NCI-H1092 treated with DMSO at 0.1 percent for 48 hours (cell line): ENCODE measurements at places on chromosomes 2 and 18.

DNA sequence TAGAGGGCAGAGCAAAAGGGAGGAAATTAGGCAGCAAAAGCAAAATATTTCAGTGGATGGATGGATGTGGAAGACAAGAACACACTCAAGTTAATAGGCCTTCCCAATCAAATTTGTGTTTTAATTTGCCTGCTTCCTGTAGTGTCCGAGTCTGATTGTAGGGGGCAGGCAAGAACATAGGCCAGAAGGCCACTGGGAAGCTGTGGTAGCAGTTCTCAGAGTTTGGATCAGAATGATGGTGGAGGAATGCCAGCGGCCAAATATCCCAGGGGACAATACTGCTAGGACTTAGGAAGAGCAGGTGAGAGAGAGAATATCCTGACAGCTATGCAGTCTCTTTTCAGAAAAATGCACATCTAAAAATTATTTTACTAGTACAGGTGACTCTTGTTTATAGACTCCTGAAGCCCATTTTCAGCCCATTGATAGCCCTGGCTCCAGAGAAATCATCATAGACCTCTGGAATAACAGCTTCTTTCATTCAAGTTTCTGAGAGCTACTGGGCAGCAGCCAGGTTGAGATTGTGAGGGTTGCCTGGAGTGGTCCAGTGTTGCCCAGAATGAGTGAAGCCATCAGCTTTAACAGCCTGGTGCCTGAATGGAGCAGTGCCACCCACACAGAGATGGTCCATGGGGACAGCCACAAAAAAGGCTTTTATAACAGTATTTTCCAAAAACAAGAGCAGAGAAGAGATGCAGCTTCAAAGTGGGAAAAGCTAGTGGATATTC, 19.1 kb upstream of the SERPINE2 start:
- DNase-seq: no peak

DNA sequence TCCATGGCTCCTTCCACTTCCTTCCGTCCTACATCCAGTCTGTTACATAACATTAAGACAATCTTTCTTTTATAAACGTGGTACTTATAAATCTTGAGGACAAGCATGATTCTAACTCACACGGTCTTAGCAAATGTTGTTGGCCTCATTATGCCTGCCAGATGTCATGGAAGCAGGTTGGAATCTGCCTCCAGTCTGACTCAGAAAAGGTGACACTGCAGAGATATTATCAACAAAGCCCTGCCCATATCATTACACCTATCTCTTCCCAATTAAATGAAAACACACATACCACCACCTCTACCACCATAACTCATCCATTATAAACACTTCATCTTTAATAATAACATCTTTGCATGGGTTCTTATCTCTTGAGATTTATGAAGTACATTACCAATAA, 334.7 kb upstream of the CHAC2 start:
- DNase-seq: no peak

- no peak for DNase-seq
Observed at GRCh38 chr2:144583741-144584453, 64.0 kb upstream of the ZEB2 start.

- no peak for DNase-seq
Observed at GRCh38 chr2:237485844-237486243, 1.2 kb upstream of the MLPH start.

- DNase-seq: peak; percentile 4
Observed at GRCh38 chr2:132662732-132663131, 7.3 kb downstream of the LYPD1 start.

- DNase-seq: no peak
Observed at GRCh38 chr2:175580652-175581051, 399.1 kb upstream of the ATP5MC3 start.

DNA sequence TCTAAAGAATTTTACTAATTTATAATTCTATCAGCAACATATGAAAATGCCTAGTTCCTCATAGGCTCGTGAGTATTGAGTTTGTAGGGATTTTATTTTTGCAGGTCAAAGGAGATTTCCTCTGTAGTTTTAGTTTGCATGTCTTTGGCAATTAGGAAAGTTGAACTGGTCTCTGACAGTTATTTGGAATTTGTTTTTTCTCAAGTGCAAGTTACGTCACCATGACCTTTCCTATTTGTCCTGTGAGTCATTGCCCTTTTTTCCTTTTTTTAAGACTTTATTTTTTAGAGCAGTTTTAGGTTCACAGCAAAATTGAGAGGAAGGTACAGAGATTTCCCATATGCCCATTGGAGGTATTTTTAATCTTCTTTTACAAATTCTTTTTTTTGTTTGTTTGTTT, 29.0 kb downstream of the RAMP1 start:
- DNase-seq: no peak

DNA sequence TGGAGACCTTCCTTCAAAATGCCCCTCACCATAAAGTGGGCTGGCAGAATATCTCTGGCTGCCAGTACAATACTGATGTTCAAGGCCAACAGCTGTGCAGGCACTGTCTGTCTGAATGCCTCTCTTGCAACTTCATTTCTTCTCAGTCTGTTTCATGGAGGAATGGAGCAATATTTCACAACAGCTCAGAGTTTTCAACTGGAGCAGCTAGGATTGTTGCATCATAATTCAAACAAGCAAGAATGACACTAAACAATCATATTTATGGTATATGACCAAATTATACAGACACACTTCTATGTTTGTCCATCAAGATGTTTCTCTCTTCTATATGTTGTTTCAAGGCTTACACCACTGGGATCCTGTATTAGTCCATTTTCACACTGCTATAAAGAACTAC, 444.2 kb downstream of the LRATD1 start:
- no peak for DNase-seq

- DNase-seq: no peak
Observed at GRCh38 chr18:62205824-62206223, 18.8 kb downstream of the RELCH start.

- no peak for DNase-seq
Observed at GRCh38 chr2:26327291-26328272, 18.4 kb upstream of the SELENOI start.

- no peak for DNase-seq
Observed at GRCh38 chr2:240538031-240538780, 19.6 kb downstream of the ANKMY1 start.

- no peak for DNase-seq
Observed at GRCh38 chr2:71070294-71071093, 2.0 kb downstream of the NAGK start.
